ENCODE measurements at places on chromosomes 6 and 20.
A peak's percentile ranks its signal among the peaks of the same experiment; 100 is the strongest.

DNA sequence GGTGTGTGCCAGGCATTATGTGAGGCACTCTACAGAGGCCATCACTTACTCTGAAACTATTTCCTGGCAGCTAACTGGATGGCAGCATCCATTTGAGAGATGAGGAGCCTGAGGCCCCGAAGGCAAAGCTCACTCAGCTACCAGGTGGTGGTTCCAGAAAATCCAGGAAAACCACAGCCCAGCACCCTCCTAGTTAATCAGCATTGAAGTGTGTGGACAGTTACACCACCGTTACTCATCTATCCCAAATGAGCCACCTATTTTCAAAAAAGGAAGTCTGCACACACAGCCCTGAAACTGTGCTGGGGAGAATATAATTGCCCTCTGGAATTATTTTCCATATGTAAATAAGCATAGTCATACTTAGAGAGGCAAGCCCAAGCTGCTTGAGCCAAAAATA lies 67.4 kb downstream of the CNBD2 start:
- no peak for DNase-seq

DNA sequence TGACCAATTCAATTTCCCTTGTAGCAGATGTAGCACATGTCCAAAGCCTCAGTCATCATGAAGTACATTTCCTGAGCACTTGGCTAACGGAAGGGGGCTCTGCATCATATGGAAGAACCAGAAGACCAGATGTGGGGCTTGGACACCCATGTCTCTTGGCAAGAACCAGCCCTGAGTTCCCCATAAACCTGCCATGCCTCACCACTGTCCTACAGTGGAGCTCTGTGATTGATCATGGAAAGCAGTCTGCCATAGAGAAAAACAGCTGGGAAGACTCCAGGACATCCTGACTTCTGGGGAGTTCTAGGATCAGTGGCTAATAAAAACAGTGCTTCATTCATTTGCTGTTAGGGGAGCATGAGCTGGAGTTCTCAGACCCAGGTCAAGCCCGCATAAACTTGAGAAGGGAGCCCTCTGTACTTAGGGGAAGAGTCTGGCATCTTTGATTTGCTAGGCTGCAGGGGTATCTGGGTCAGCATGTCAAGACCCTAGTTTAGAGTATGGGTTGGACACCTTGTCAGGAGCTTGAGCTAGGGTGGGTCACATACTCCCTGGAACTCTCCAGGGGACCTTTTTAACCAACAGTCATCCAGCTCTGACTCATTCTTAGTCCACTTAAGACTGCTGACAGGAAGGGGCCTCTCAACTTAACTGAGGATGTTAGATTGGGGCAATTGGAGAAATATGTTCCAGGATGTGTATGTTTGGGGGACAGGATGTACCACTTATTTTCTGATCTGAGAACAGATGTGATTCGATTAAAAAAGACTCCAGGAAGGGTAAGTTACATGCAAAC lies 26.3 kb upstream of the TRAM2 start:
- no peak for DNase-seq

DNA sequence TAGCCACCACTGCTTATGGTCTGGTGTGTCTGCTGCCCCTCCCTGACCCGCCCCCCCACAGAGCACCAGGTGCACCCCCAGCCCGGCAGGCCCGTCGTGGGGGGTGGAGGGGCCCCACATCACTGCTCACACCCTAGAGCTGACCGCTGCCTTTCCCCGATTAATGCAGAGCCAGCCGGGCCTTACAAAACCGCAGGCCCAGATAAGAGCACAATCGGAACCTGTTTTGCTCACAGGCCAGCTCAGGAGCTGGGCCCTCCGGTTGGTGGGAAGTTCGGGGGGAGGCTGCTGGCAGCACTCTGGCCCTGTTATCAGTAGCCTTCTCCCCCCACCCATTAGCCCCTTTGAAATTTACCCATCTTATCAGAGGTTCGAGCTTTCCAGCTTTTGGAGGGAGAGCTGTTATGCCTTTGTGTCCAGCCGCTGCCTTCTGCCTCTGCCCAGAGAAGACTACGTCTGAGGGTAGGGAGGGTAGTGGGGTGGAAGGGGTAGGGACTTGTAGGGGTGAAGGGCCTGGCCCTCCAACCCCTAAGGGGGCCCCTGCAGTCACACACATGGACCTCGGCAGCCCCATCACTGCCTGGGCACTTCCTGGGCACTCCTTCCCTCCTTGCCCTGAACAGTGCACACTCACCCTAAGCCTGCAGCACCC lies 6.9 kb upstream of the SPDEF start:
- no peak for DNase-seq

DNA sequence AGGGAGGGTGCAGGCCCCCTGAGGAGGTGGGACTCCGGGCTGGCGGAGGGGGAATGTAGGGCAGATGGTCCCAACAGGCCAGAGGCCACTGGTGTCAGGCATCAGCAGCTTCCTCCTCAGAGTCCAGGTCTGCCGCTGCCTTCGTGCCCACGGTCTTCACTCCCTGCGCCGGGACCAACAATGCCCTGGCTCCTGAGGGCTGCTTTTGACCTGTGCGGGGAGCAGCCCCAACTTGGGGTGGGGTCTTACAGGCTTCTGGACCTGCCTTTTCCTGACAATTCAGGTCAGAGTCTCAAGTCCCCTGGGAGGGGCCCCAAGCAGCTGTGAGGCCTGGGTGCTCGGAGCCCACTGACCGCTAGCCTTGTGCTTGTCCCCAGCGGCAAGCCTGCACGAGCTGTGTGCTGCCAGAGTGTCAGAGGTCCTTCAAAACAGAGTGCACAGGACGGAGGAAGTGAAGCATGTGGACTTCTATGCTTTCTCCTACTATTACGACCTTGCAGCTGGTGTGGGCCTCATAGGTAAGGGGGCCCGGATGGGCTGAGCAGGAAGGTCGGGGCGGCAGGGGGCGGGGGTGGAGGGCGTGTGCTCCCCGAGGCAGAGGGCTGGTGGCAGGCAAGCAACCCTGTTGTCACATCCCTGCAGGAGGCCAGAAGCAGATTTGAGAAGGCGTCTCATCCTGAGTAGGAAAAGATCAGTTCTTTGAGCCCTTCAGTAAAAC lies 25.3 kb upstream of the PYGB start:
- no peak for DNase-seq

GRCh38 chr6:36858407-36858981 lies 16.1 kb downstream of the PPIL1 start:
- DNase-seq, result no peak

- no peak for DNase-seq
Measured at GRCh38 chr20:22324505-22324904, 259.9 kb downstream of the FOXA2 start.

- DNase-seq, result no peak
Measured at GRCh38 chr6:20542927-20543602, 8.8 kb downstream of the CDKAL1 start.

DNA sequence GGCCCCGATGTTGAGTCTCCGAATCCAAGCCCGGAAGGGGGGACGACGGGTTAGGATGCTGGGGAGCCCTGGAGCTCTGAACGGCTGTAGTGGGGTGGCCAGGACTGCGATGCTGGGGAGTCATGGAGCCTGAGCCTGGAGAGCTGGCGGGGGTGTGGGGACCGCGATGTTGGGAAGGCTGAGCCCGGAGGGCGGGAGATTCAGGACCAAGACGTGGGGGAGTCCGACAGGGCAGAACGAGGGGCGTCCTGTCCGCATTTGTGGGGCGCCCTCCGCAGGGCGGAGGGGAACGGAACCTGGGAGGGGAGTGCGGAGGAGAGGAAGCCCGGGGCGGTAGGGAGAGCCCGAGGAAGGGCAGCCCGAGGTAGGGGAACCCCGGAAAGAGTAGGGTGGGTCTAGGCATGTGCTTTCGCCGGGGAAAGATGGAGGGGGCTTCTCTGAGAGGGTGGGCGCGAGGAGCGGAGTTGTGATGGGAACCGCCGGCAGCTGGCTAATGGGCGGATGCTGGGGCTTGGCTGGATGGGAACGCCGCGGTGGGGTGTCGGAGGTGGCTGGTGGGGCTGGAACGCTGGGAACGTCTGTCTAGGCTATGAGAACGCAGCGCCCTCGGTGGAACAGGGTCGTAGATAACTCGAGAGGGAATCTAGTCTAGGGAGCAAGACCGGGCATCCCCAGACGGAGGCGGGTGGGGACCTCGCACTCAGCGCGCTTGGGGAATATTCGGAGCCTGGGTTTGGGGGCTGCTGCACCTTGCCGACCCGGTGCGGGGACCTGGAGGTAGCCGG lies 684 bp downstream of the PAQR8 start:
- no peak for DNase-seq

GRCh38 chr20:49713753-49714712 lies at the start of gene B4GALT5:
Gene B4GALT5 (minus strand): TSS chr20:49713878. CDS start chr20:49713690, 188 bp downstream.
- DNase-seq, result peak; percentile 28

GRCh38 chr20:63106765-63107448 lies 100.1 kb upstream of the BHLHE23 start:
- no peak for DNase-seq

DNA sequence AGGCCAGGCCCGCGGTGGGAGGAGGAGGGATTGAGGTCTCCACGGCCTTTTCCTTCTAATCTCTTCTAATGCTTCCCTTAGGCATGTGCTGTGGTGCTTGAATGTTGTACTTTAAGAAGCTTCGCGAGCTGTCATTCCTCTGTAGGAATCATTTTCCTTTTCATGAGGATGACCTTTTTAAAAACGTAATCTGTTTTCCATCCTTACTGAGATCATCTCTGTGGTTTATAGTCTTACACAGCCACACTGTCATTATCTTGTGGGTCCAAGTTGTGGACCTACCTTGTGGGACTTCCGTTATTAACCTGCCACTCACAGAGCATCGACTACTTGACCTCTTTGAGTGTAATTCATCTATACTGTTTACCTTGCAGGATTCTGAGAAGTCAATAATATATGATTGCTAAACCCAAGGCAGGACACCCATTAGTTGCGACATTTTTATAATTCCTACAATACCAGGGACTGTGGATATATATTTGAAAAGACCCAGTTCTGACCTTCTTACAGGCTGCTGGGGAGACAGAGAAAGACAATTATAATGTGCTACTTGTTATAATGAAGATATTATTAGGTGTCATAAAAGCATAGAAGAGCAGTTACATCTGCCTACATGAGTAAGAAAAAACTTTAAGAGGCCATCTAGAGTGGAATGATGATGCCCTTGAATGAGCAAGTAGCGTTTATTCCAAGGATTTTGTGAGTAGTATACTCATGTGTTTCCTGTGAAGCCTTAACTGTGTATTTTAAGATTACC lies 842 bp downstream of the SLC25A27 start:
- no peak for DNase-seq

- DNase-seq, result no peak
Measured at GRCh38 chr20:17966432-17967310, 1.9 kb downstream of the SNX5 start.

DNA sequence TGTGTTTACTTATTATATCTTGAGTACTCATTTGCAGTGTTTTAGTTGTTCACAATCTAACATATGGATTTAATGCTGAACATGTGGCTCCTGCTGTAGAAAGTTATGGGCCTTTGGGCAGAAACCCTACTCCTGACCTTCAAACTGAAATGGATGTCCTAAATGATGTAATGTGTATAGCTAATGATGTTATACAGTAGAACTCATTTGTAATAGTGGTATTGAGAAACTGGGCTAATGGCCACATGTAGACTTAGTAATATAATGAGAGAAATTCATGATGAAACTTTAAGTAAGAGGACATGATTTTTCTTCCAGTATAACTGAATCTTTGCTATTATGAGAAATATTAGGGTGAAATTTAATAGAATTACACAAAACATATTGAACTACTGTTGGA lies 121.3 kb upstream of the PTPRK start:
- DNase-seq, result no peak

GRCh38 chr20:49385465-49385864 lies 97.0 kb downstream of the KCNB1 start:
- no peak for DNase-seq

- DNase-seq, result no peak
Measured at GRCh38 chr6:45830441-45831139, 185.1 kb downstream of the CLIC5 start.

DNA sequence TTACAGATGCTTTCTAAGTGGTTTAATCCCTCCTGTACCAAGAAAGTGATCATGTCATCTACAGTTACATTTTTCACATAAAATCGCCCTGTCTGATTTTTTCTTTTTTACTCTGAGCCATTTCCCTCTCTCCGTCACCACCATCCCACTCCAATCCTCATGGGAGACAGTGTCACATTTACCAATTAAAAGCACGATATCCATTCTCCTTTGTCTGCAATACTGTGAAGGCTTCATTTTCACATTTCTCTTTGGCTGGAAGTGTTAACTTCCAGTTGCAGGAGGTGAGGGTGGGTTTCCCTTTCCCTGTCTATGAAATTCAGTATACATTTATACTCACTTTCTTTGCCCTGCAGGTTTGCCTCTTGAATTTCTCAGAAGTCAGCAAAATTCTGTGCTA lies 372.7 kb upstream of the CNR1 start:
- no peak for DNase-seq

DNA sequence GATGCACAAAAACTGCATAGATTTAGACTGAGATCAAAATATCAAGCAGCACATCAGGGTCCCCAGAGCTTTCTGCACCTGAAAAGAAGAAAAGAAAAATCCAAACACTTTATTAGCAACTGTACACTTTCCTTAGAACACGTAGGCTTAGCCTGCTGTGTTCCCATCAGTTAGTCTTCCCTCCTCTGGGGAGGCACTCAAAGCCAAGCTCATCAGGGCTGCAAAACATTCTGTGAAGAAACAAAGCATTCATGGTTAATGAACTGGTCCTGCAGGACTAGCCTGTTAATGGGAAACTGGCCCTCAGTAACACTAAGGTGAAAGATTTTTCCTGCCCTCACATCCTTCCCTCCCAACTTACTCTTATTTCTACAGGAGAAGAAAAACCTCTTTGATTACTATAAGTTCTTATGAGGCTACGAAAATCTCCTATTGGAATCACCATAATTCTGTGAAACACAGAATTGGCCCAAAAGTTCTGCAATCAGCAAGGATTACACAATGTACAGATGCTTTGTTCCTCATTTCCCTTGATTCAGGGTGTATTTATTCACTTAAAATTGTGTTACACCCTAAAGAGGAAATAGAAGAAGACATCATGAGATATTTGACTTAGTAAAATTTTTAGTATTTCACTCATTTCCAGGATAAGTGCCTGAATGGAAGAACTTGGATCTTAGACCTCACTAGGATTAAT lies 901.0 kb upstream of the MAP3K7 start:
- no peak for DNase-seq

- DNase-seq, result no peak
Measured at GRCh38 chr6:130076512-130076911, 58.1 kb downstream of the L3MBTL3 start.

- DNase-seq, result no peak
Measured at GRCh38 chr20:53986037-53986650, 84.2 kb downstream of the BCAS1 start.
